Activated naive CD8-positive, alpha-beta T cell treated with anti-CD3 and anti-CD28 coated beads for 36 hours (primary cell): ENCODE measurements at places on chromosomes 1 and 21.

- no peak overlapping the region for H3K4me3 ChIP-seq
- H3K27me3 ChIP-seq = peaks cover 51% of the 10 kb centered on the region
- H3K27ac ChIP-seq = no peak overlapping the region
These were observed 37.6 kb upstream of the CAMTA1 start for GRCh38 chr1:6747674-6748073.

GRCh38 chr1:147243841-147244240, 1.4 kb downstream of the CHD1L start:
- H3K4me1 ChIP-seq = peaks cover 45% of the 10 kb centered on the region

DNA sequence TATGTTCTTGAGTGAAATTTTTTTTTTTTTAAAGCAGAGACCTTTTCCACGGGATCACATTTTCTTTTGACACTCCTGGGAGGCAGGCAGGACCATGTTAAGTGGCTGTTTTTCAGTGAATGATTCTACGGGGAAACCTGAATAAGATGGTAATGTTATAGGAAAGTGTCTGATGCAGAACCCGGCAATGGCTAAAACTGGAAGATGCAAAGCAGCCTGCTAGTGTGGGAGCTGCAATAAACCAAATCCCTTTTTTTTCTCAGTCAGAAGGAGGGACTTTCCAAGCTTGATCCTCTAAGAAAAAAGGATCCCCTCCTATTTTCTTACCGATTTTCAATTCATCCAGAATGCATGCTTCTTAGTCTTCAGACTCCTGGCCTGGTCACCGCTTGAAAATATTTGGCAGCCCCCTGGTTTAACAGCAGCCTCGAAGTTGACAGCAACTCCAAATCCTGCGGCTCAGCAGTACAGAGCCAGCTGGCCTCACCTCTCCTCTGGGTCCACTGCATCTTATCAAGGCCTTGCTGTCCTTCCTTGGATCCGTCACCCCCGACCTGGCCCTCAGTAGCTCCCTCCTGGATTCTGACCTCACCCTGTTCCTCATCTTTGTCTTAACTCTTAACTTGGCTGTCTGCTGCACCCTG, 5.6 kb downstream of the MX2 start:
- peak overlapping the region; percentile 11 for H3K27ac ChIP-seq
- no peak for DNase-seq
- H3K36me3 ChIP-seq = peaks cover 27% of the 10 kb centered on the region
- H3K4me1 ChIP-seq = peaks cover 69% of the 10 kb centered on the region
- no peak overlapping the region for H3K4me3 ChIP-seq

GRCh38 chr1:164534863-164535610, 23.9 kb upstream of the PBX1 start:
- no peak overlapping the region for H3K27ac ChIP-seq
- no peak overlapping the region for H3K4me3 ChIP-seq
- DNase-seq = no peak
- H3K4me1 ChIP-seq = no peaks in the 10 kb centered on the region
- H3K36me3 ChIP-seq = no peaks in the 10 kb centered on the region

GRCh38 chr21:42587036-42587435, 66.4 kb upstream of the PDE9A start:
- H3K27me3 ChIP-seq = no peaks in the 10 kb centered on the region
- no peaks in the 10 kb centered on the region for H3K36me3 ChIP-seq
- no peak overlapping the region for H3K27ac ChIP-seq
- H3K4me1 ChIP-seq = peaks cover 15% of the 10 kb centered on the region
- H3K4me3 ChIP-seq = no peak overlapping the region

- H3K4me3 ChIP-seq = no peak overlapping the region
- DNase-seq = no peak
- H3K27me3 ChIP-seq = peaks cover 11% of the 10 kb centered on the region
- H3K36me3 ChIP-seq = no peaks in the 10 kb centered on the region
- H3K27ac ChIP-seq = no peak overlapping the region
These were observed 17.2 kb downstream of the GNG12 start for GRCh38 chr1:67816095-67816475.

- H3K36me3 ChIP-seq = peaks cover 3% of the 10 kb centered on the region
- DNase-seq = no peak
- no peak overlapping the region for H3K27ac ChIP-seq
- H3K4me1 ChIP-seq = peaks cover 2% of the 10 kb centered on the region
These were observed 41.7 kb downstream of the SLC30A1 start for GRCh38 chr1:211537253-211537652.
